ENCODE measurements at places on chromosomes 7 and 10.
A peak's percentile ranks its signal among the peaks of the same experiment; 100 is the strongest.

DNA sequence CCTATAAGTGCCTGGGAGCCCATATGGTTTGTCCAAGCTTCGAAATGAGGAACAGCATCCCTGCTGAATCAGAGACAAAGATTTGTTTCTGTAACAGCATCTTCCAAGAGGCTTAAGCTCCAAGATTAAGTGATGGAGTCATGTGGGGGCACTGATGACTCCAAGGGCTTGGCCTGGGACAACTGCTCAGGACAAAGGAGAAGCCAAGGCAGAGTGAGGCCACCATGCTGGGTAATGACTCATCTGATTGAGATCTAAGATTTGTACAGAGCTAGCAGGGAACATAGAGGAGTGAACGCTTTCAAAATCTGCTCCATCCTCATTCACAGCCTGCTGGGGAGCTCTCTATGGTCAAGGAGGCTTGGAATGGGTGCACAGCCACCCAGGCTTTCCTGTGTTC is 49.3 kb downstream of the C10orf120 start:
- DNase-seq: peak; percentile 16

GRCh38 chr10:13115832-13116803 is 16.2 kb downstream of the OPTN start:
- DNase-seq: no peak

GRCh38 chr10:123550675-123551096 is 115.5 kb upstream of the GPR26 start:
- DNase-seq: no peak

DNA sequence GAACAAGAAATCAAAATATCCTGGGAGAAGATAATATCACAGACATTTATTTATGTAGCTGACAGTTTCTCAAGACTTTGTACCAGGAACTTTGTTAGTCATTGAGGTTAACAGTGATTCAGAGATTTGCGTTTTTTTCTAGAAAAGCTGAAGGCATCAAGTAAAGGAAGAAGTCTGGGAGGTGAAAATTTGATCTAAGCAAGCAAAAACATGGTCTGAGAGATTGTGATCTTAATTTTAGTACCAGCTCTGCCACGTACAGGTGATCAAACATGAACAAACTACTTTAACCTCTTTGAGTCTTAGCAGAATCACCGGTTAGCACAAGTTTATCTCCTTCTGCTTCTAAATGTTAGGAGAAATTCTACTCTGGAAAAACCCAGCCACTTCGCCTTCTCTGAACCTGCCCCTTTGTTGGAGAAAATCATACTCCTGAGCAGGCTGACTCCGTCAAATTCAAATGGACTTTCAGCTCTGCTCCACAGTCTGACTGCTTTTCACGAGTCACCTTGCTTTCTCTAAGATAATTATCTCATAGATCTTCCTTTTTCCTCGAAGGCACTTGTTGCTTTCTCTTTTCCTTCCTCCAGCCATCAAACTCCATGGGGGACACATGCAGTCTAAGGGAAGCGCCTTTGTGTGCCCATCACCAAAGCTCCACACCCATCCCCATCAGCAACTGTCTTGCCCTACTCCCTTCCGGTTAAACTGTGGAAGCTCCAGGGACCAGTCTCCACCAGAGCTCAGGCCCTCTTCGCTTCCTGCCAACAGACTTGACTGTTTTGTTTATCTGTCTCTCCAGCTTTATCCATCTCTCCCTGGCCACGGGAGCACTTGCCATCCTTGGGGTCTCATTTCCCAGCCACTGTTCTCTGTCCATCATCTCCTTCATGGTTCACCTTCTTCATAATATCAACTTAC is 86.3 kb downstream of the PRKCQ start:
- DNase-seq: no peak

GRCh38 chr7:121562259-121562658 is 166.2 kb upstream of the FAM3C start:
- DNase-seq: no peak

GRCh38 chr7:140145709-140146108 is 31.1 kb downstream of the KDM7A start:
- no peak for DNase-seq

DNA sequence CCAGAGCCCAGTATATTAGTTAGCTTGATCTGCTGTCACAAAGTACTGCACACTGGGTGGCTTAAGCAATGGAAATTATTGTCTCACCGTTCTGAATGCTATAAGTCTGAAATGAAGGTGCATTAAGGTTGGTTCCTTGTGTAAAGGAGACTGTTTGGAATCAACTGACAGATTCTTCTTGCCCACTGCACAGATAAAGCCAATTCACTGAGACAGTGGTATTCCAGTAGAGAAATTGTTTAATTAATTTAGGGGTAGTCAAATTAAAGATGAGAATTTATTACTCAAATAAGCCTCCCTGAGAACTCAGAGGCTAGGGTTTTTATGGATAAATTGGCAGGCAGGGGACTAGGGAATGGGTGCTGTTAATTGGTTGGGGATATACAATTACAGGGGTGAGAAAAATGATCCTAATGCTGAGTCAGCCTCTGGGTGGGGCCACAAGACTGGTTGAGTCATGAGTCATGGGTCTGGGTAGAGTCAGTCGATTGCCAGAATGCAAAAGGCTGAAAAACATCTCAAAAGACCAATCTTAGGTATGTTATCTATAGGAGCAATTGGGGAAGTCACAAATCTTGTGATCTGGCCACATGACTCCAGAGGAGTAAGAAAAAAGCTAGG is 23.5 kb upstream of the SAMD9L start:
- DNase-seq: no peak

- peak; percentile 13 for DNase-seq
These were observed 66.7 kb upstream of the PDZD8 start for GRCh38 chr10:117441812-117442443.

- DNase-seq: no peak
These were observed 17.7 kb downstream of the CHST3 start for GRCh38 chr10:71981876-71982230.

GRCh38 chr7:100102950-100103840 is 1.8 kb downstream of the AP4M1 start:
- no peak for DNase-seq

DNA sequence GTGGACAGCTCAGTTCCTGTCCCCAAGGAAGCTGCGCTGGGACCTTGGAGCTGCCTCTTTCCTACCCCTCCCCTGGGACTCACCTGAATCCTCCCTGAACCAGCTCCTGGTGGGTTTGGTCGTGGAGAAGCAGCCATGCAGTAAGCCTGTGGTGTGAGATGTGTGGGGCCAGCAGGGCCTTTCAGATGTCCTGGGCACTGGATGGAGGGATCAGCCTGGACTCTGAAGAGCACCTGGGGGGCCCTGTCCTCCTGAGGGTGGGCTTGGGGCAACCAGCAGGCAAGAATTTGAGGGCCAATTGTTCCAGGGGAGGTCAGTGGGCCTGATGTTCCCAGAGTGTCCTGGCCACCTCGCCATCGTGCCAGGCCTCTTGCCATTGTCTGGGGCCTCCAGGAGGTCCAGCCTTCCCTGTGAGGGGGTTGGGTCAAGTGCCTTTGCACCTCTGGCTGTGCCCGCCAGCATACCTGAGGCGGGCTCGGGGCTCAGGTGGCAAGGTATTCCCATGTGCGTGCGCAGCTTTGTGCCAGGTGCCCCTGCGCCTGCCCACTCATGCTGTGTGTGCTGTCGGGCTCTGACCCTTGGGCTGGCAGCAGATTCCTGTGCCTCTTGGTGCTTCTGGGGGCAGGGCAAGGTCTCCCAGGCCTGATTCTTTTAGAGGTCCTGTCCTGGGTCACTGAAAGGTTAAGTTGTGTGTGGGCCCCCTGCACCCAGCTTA is 7.3 kb downstream of the TRIM8 start:
- DNase-seq: no peak

- DNase-seq: peak; percentile 90
These were observed 431 bp downstream of the ZYX start for GRCh38 chr7:143381427-143382125.

GRCh38 chr10:75544993-75545706 is 113.7 kb downstream of the LRMDA start:
- no peak for DNase-seq

DNA sequence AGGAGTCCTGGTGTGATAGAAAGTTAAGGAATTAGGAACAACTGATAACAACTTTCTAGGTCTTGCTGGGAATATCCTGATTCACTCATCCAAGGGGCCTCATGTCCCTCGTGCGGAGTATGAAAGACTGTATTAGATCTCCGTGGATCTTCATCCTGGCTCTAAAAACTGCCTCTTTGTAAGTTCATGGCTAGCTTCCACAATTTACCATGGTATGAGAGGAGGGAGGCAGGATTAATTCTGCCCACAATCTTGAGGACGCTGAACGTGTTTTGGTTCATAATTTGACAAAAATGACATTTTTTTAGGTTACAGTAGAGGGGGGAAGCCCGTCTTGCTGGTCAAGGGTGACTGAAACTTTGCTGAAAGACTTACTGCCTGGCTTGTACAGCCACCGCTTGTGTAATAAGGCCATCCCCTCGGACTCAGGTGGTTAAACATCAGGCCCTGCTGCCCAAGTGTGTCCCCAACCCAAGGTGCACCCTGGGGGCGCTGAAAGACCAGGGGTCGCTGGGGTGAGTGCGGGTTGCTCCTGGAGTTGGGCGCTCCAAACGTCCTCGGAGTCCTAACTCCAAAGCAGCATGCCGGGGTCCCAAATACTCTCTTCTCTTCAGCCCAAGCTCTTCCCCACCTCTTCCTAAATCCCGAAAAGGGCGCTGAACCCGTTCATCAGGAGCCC is 733 bp downstream of the HIBADH start:
- no peak for DNase-seq

DNA sequence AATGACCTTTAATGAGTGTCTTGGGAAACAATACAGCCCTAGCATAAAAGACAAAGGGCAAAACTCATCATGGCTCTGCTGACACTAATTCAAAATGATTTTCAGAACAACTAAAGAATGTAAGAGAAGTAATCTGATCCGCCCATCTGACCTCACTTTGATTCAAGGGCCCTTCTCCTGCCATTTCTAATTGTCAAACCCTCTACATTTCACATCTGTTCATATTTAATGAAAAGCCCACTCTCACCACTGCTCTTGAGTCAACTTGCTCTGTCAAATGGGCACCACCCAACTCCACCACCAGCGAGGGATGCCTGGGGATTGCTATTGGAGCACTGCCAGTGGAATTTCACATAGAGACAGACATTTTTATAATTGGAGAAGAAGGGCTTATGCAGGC is 639.2 kb downstream of the KCNMA1 start:
- no peak for DNase-seq

- DNase-seq: peak; percentile 73
These were observed at the start of gene CASD1 for GRCh38 chr7:94509264-94509886. CASD1 (plus strand) TSS chr7:94509809; CDS start chr7:94510085, 276 bp downstream.

GRCh38 chr10:44878706-44879530 is 32.2 kb upstream of the TMEM72 start:
- peak; percentile 79 for DNase-seq

- peak; percentile 95 for DNase-seq
These were observed 254.1 kb downstream of the TNS3 start for GRCh38 chr7:47327698-47328391.

GRCh38 chr7:28200598-28200997 is 20.0 kb upstream of the JAZF1 start:
- no peak for DNase-seq

GRCh38 chr7:151992375-151992774 is 33.1 kb upstream of the GALNT11 start:
- DNase-seq: peak; percentile 79

DNA sequence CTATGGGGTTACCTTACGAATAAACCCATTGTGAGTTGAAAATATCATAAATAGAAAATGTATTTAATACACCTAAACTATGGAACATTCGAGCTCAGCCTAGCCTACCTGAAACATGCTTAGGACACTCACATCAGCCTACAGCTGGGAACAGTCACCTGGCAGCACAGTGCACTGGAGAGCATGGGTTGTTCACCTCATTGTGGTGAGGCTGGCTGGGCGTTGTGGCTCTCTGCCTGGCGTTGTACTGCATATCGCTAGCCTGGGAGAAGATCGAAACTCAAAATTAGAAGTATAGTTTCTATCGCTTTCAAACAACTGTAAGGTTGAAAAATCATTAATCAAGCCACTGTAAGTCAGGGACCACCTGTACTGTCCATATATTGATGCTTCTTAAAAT is 17.3 kb upstream of the HBP1 start:
- DNase-seq: no peak

GRCh38 chr7:3196629-3197400 is 104.2 kb upstream of the SDK1 start:
- no peak for DNase-seq

DNA sequence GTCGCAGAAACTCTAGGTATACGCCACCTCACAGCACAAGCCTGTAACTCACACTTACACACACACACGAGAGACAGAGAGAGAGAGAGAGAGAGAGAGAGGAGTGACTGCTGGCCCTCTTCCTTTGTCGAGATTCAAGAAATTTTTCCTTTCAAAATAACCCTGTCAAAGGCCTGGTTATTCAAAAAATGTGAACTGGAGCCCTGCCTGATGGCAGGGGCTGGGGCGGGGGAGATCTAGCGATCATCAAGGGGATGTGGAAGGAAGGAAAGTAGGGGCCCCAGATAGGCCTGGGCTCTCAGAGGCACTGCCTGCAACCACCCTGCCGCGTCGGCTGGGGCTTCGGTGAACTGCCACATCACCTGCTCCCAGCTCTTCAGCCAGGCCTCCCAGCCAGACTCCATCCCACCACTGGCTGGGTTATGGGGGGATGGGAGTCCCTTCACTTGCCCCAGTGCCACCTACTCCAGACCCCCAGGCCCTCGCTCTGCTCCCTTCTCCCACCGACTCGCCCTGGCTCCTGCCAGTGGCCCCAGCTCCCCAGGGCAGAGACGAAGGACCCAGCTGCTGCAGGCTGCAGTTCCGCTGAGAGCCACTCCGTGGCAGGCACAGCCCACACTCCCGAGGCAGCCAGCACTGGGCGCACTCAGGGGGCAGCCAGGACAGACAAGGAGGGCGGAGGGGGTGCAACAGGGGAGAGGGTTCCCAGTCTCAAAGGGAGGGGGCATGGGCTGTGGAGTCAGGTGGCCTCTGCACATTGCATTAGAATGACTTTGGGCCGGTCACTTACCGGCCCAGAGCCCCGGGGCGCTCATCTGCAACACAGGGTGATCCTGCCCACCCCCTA is 15.3 kb downstream of the KCNH2 start:
- DNase-seq: peak; percentile 63

GRCh38 chr7:2472739-2473138 is 3.5 kb downstream of the GRIFIN start:
- no peak for DNase-seq

DNA sequence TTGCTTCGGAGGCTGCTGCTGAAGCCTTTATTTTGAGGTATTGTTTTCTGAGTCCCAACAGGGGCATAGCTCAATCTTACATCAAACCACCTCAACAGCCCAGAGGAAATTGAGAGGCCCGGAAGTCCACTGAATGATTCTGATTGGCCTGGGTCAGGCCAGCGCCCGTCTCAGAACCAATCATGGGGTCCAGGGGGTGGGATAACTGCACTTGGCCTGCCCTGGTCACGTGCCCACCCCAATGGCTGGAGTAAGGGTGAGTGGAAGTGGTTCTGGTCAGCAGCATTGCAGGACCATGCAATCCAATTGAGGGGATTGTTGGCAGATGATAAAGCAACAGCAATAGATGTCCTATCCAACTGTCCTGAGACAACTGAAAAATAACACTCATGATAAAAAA is 190.6 kb downstream of the HERPUD2 start:
- no peak for DNase-seq

DNA sequence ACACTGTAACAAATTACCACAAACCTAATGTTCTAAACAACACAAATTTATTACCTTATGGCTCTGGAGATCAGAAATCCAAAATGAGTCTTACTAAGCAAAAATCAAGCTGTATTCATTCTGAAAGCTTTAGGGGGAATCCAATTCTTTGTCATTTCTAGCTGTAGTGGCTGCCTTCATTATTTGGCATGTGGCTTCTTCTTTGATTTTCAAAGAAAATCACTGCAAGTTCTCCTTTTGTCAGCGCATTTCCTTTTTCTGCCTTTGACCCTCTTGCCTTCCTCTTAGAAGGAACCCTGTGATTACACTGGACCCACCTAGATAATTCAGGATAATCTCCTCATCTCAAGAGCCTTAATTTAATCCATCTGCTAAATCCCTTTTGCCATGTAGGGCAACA is 36.9 kb downstream of the ZPBP start:
- DNase-seq: no peak

Measured in SJCRH30 (cell line).